ENCODE measurements at places on chromosomes 4 and X. TPM values are rescaled to one million over a fixed set of nuclear protein-coding genes. Genes with fewer than 3 reads are reported as not detected.
A peak's percentile ranks its signal among the peaks of the same experiment; 100 is the strongest.

ARAP2 gene
- 12.8 TPM for total RNA-seq

DNA sequence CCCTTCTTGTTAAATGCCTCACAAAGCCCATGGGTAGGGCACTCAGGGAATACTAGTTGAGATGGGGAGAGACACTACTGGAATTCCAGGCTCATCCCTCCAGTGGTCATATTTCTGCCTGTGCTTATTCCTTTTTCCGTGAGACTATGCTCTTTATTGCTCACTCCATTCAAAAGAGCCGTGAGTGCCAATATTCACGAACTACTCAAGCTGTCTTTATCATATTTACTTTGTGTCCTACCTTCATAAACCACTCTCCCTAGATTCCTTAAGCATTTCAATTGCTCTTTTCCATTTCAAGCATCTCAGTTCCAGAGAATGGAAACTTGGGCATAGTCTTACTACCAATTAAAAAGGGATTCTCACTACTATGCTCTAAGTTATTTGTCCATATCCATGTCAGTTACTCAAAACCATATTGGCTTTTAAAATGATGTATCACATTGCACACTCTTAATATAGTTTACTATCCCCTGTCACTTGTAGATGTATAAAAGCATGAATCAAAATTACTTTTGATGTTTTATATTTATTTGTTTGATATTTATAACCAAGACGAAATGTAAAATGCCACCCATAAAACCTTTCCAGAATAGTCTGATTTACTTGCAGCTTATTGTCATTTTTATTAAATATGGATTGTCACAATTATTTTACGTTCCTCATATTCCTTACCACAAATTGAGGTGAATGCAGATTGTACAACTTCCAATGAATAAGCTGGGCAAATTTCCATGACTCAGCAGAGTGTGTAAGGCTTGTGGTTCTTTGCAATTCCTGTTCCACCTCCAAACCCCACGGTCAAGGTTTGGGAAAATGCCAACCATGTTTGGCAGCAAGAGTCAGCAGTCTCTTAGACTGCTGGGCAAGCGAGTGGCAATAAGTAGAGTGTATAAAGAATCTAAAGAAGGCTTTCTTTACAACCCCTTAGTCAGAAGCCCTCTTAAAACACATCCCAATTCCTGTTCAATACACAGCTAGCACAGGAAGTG lies 24.4 kb downstream of the ENOX2 start:
- no peak for DNase-seq

ESX1 gene
- total RNA-seq, result not detected

GRCh38 chr4:86891762-86892635 lies at the start of gene C4orf36:
Gene C4orf36, minus strand, starts transcription at chr4:86892422. Its CDS starts 902 bp downstream, at chr4:86891520.
- peak; percentile 87 for DNase-seq

DNA sequence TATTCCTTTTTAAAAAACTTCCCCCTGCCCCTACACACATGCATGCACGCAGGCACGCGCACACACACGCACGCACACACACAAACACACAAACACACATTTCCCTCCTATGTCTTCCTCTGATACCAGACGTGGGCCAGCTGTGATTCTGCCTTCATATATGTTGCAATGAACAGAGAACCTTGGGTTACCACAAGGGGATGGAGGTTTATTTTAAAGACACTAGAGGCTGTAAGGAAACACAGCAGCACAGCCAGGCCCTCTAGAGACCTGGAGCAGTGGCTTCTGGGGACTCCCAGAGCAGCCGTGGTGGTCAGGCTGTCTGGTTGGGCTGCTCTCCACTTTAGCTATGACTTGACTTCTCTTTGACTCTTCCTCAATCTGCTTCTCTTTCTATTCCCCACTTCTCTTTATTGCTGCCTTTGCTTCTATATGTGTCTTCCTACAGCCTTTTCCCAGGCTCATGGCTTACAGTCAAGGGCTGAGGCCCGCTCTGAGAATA lies 3.2 kb upstream of the TLR10 start:
- DNase-seq, result no peak

DNA sequence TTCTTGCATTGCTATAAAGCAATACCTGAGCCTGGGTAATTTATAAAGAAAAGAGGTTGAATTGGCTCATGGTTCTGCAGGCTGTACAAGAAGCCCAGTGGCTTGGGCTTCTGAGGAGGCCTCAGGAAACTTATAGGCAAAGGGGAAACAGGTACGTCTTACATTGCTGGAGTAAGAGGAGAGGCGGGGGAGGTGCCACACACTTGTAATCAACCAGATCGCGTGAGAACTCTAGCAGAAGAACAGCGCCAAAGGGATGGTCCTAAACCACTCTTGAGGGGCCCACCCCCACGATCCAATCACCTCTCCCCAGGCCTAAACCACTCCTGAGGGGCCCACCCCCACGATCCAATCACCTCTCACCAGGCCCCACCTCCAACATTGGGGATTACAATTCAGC lies 50.6 kb upstream of the SHOX start:
- DNase-seq, result no peak

TCEAL3 gene
- 87.0 TPM for total RNA-seq

- DNase-seq, result no peak
These were observed 71.5 kb downstream of the ARHGEF9 start for GRCh38 chrX:63713526-63713925.
